ENCODE measurements at places on chromosomes 3 and 15.

GRCh38 chr3:195059471-195060216 lies 211.3 kb downstream of the XXYLT1 start:
- no peak for DNase-seq

DNA sequence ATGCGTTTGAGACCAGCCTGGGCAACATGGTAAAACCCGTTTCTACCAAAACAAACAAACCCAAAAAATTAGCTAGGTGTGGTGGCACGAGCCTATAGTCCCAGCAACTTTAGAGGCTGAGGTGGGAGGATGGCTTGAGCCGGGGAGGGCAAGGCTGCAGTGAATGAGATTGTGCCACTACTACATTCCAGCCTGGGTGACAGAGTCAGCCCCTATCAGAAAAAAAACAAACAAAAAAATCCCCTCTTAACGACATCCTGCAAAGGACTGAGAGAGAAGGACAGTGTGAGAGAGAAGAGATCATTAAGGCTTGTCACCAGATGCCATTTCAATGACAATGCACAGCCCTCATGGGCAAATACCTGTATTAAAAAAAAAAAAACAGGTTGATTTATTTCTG lies 266.7 kb upstream of the ATP10A start:
- DNase-seq: no peak

- DNase-seq: peak; percentile 50
Observed at GRCh38 chr3:188241072-188241471, 87.1 kb downstream of the LPP start.

DNA sequence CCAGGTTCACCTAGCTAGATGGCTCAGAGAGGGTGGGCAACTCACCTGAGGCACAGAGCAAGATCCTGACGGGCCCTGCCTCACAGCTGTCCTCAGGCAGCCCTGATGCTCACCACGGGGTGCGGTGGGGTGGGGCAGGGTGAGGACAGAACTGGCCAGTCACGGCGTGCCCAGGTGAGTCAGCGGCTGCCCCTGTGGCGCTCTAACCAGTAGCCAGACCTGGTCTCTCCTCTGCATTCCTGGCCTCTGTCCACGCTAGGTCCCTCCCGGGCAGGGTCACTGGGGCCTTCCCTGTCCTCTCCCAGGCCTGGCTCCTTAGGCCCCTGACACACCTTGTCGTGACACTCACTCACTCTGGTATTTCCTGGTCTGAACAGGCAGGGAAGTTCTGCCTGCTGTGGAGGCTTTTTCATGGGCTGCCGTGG lies 901 bp downstream of the ALS2CL start:
- DNase-seq: no peak

Data from non-pigmented ciliary epithelial cell (primary cell).